ENCODE measurements at places on chromosomes 16 and 17.

- DNase-seq, result no peak
- no peaks in the 10 kb centered on the region for H3K4me1 ChIP-seq
- H3K36me3 ChIP-seq, result peaks cover 24% of the 10 kb centered on the region
- no peak overlapping the region for H3K4me3 ChIP-seq
- no peaks in the 10 kb centered on the region for H3K27me3 ChIP-seq
Measured at GRCh38 chr16:22225060-22225459, 19.0 kb downstream of the EEF2K start.

DNA sequence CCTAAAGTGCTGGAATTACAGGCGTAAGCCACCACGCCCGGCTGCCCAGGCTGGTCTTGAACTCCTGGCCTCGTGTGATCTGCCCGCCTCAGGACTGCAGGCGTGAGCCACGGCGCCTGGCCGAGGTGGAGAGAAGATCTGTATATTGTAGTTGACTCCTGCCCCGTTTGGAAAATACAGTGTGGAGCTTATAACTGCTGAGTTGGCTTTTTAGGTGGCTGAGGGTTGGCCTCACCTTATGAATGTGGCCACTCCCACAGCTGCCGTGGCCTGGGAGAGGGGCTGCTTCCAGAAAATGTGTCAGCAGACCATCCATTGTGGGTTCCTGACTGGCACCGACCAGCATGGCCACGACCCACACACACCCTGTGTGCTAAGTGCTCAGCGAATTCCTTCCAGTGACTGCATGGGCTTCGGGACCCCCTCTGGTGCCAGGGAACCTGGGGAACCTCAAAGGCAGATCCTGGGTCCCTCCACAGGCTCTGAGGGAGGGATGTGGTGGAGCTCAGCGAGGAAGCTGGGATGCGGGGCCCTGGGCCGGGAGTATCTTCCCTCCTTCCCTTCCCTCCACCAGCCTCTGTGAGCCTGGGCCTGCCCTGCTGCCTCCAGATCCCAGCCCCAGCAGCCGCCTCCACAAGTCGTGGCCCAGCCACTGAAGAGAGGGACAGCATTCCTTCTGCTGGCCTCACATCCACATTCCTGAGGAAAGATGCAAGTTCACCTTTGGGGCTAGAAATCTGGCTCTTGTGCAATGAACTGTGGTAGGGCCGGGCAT is 10.9 kb upstream of the RAB11FIP3 start:
- H3K36me3 ChIP-seq, result no peaks in the 10 kb centered on the region
- H3K4me1 ChIP-seq, result peaks cover 8% of the 10 kb centered on the region
- H3K4me3 ChIP-seq, result no peak overlapping the region
- no peak overlapping the region for H3K27ac ChIP-seq
- DNase-seq, result no peak

- no peaks in the 10 kb centered on the region for H3K27me3 ChIP-seq
- DNase-seq, result no peak
- H3K27ac ChIP-seq, result no peak overlapping the region
- H3K4me1 ChIP-seq, result no peaks in the 10 kb centered on the region
- H3K36me3 ChIP-seq, result no peaks in the 10 kb centered on the region
Measured at GRCh38 chr16:35730251-35730650, 2270.8 kb downstream of the TP53TG3F start.

GRCh38 chr16:69423189-69423588 is 1.2 kb upstream of the CYB5B start:
- no peak for DNase-seq
- no peak overlapping the region for H3K27ac ChIP-seq
- H3K27me3 ChIP-seq, result no peaks in the 10 kb centered on the region
- H3K4me3 ChIP-seq, result no peak overlapping the region
- no peaks in the 10 kb centered on the region for H3K36me3 ChIP-seq
- peaks cover 27% of the 10 kb centered on the region for H3K4me1 ChIP-seq

GRCh38 chr17:75138519-75138918 is 7.0 kb upstream of the NT5C start:
- no peaks in the 10 kb centered on the region for H3K27me3 ChIP-seq
- no peak overlapping the region for H3K27ac ChIP-seq
- DNase-seq, result no peak
- no peaks in the 10 kb centered on the region for H3K36me3 ChIP-seq
- H3K4me3 ChIP-seq, result no peak overlapping the region

GRCh38 chr17:59762824-59763374 is 55.4 kb downstream of the VMP1 start:
- peaks cover 8% of the 10 kb centered on the region for H3K36me3 ChIP-seq
- no peak for DNase-seq
- no peak overlapping the region for H3K4me3 ChIP-seq
- H3K27ac ChIP-seq, result no peak overlapping the region
- H3K4me1 ChIP-seq, result peaks cover 21% of the 10 kb centered on the region

Data from adrenal gland (tissue), 19 donors.